Stimulated activated CD4-positive, alpha-beta T cell treated with anti-CD3 and anti-CD28 coated beads, Interleukin-2, amount 100 ng/mL, for 4 hours (primary cell): ENCODE measurements at places on chromosomes 2 and 18.

- DNase-seq = no peak
Observed at GRCh38 chr2:149465873-149466272, 121.7 kb downstream of the MMADHC start.

DNA sequence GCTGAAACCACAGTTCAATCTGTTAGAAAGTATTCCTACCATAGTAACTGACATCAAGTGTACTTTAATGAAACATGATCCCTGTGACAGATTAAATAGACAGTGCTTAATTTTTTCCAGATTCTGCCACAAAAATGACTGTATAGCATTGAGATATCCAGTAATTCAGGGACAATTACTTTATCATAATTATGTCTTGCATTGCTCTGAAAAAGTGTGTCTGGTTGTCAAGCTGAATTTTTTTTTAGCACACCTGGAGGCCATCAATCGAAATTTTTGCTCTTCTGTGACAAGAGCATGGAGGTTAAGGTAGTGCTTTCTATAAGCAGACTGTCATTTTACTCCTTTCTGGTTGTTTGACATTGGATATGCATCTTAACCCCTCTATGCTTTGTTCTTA, 1083.8 kb upstream of the NRXN1 start:
- no peak for DNase-seq

GRCh38 chr2:128623776-128624761, 305.4 kb upstream of the HS6ST1 start:
- no peak for DNase-seq

DNA sequence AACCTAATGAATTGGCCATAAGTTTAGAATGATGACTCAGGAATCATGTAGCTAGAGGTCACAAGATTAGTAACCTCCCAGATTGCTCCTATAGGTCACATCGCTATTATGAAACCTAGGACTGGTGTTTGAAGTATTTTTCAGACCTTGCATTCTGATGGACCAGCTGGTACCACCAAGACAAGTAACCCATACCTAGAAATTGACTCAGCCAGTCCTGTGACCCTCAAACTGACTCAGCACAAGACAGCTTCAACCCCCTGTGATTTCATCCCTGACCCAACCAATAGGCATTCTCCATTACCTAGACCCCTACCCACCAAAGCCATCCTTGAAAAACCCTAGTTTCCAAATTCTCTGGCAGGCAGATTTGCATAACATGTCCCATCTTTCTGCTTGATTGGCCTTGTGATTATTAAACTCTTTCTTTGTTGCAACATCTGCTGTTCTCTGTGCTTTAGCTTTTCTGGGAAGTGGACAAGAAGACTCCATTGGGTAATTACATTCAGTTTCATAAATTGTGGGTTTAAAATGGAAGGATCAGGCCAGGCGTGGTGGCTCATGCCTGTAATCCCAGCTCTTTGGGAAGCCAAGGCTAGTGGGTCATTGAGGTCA, 254.9 kb downstream of the IRS1 start:
- DNase-seq = no peak

DNA sequence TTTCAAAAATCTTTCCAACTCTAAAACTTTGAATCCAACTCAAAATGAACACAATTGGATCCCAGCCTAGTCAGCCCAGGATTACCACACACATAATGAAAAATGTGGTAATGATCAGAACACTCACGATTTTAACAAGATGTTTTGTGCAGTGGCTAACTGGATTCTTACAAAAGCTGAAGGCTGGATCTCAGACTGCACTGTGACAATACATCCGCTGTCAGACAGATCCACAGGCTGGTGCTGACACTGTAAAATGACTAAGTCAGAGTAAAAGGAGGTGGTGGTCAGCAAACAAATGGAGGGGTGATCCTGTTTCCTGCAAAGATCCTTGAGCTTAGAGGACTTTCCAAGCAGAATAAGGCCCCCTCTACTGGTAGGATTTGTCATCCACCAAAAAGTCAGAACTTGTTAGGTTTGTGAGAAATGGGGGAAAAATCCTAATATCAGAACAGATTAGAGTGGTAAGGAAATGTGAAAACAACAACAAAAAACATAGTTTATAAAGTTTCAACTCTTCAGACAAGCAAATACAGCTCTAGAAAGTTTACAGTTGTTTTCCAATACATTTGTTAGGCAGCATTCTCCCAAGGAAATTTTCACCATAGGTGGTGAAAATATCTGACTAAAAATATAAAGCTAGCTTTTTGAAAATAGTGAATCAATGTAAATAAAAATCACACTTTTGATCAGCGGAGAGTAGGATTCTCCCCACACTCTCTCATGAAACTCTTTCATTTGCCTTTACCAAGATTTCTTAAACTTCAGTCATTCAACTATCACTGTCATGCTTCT, 211.9 kb downstream of the AGPS start:
- no peak for DNase-seq

DNA sequence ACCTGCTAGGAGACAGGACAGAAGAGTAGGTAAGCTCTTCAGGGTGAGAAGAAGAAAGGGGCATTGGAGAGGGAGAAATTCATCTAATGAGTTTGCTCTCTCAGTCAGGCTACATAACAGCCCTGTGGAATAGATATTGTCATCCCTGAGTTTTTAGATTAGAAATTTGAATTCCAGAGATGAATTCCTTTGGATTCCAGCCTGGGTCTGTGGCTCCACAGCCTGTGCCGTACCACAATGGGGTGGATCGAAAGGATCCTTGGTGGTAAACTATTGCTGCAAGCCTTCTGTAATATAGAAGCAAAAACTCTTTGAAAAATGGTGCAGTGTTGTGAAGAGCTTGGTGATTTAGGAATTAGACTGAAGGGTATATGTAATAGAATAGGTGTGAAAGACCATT, 21.0 kb downstream of the MYO1B start:
- DNase-seq = no peak

DNA sequence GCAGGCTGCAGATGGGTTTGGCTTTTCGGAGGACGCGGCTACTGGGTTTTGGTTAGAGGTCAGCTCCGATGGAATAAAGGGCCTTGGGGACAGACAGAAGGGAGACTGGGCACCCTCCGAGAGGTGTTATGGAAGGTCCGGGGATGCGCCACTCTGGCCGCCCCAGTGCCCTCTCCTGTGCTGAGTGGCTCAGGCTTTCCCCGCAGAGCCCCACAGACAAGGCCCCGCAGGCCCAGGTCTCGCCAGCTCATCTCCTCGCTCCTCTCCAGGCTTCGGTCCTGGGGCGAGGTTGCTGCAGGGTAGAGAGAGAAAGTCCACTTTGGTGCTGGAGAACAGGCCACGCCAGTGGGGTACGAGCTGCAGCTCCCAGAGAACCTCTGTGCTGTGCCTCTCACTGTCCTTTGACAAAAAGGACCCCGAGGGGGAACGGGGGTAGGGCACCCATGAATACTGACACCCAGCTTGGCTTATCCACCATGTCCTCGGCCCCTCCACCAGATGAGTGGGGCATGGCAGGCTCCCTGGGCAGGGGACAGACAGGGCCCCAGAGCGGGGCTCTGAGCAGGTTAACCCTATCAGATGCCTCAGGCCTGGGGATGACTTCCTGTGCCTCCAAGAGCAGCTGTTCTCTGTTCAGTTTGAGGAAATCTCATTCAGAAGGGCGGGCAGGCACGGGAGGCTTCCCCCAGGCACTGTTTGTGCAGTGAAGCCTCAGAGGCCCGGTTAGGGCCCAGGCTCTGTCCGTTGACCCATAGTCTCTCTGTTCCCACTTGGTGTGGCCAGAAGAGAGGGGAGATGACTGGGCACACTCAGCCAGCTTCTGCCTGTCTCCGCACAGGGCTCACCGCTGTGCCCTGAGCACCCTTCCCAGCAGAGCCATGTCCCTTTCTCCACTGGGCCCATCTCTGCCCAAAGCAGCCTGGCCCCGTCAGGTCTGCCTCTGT, 15.7 kb upstream of the CNNM3 start:
- no peak for DNase-seq

- DNase-seq = no peak
Observed at GRCh38 chr2:113769555-113769954, 13.1 kb upstream of the SLC35F5 start.

- no peak for DNase-seq
Observed at GRCh38 chr18:57585855-57586250, 649 bp downstream of the FECH start.

- no peak for DNase-seq
Observed at GRCh38 chr2:179428649-179429048, 164.0 kb upstream of the SESTD1 start.

DNA sequence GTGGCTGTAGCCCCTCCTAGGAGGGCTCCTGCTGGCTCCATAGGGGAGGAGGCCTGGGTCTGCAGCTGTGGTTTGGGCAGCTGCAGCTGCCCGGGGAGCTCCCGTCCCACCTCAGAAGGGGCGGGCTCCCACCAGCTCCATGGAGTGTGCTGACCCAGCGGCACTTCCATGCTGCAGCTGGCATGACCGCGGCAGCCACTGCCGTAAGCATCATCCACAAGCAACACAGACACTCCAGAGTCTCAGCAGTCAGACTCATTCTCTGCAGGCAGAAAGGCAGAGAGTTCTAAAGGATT, 660.1 kb upstream of the RAB6C start:
- no peak for DNase-seq

DNA sequence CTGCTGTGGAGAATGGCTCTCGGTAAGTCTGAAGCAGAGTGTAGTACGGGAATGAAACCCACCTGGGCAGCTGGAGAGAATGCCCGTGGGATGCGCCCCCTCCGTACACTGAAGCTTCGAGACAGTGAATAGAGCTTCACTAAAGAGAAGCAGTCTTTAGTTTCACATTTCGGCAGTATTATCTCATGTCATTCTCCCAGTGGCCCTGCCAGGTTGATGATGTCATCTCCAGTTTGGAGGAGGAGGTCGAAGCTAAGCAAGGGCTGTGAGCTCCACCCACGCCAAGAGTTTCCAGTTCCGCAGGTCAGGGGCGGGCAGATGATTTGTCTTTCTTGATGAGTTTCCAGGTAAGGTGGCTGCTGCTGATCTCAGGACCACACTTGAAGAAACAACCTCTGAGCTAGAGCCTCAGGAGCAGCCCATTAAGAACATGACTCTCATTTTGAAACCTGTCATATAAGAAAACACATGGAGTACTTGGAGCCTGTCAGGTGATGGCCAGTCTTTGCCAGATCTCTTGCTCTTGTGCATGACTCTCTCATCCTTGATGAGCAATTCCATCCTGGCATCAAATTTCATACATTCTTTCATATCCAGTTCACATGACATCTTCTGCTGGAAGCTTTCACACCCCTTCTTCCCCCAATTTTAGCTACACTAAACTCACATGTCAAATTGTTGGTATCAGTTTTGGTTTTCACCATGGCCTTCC, 475.0 kb downstream of the RNF144A start:
- DNase-seq = no peak

DNA sequence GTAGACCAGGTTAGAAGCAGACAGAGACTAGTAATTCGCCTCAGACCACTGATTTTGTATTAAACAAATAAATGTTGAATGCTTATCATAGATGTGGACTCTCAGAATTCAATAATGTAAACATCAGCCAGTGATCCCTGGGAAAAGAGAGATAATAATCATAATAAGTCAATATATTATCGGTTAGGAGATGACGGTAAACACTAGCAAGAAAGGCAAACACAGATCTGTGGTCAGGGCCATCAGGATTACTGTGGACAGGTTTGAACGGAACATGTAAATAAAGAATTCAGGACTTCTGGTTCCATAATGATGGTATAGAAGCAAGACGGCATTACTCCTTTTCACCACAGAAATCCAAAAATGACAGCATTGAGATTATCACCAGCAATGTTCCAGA, 861.6 kb downstream of the CBLN2 start:
- DNase-seq = no peak

DNA sequence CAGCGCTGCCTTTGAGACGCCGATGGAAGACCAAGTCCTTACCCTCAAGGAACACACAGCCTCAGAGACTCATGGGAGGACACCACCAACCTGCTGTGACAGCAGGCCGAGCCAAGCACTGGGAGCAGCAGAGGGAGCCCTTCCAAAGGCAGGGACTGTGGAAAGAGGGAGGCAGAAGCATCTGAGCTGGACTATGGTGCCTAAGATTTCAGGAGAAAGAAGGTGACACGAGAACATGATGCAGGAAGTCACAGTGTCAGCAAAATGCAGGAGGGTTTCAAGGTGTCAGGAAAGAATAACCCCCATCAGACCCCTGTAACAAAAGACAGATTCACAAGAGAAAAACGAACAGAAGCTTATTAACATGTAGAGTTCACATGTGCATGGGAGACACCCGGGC, 24.2 kb upstream of the COX7A2L start:
- DNase-seq = no peak

GRCh38 chr2:39851251-39851650, 72.2 kb upstream of the THUMPD2 start:
- no peak for DNase-seq

DNA sequence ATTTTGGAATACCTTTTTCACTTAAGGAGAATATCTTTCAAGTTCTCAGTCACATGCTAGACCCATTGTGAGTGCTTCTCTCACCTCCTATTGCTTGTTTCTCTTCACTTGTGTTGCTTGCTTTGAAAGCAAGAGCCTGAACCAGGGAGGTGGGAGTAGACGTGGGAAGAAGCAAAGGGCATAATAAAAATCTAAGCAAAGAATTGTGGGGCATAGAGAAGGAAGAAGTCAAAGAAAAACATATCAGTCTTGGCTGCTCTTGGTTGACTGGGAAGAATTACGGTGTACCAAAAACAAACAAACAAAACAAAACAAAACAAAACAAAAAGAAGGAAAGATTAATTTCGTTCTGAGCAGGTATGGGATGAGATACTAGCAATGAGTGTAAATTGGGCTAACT, 48.9 kb upstream of the ACVR1 start:
- DNase-seq = no peak

- no peak for DNase-seq
Observed at GRCh38 chr2:225120186-225120585, 77.9 kb upstream of the DOCK10 start.

DNA sequence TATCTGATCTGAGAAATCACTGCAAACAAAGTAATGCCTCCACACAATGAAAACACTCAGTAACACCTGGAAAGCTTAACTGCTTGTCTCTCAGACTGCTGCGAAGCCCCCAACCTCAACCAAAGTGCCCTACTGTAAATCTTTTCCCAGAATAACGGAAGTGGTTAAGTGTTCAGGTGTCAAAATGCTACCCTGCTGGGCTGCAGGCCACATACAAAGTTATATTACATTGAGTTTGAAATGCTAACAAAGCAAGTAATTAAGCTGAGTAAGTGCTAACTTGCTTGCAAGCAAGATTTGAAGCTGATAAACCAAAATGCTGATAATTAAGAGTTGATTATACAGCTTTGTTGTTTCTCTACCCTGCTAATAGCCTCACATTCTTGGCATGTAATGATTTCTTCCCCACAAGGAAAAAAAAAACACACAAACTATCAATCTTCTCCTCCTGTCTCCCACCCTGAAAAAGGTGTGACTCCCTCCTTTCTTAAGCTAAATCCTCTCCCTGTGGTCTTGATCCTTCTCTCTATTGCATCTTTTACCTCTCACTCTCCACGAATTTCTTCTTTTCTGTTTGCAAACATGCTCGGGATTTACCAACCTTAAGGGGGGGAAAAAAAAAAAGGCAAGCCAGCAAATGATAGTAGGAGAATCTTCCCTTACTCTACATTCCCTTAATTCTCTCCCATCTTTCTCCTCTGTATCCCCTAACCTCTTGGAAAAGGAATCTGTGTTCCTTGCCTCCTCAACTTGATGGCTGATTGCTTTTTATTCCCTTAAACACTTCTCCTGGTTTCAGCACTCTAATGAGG, 266.8 kb upstream of the SIX3 start:
- DNase-seq = no peak
